CD4-positive, CD25-positive, alpha-beta regulatory T cell (primary cell): ENCODE measurements at places on chromosomes 1 and 21.

GRCh38 chr1:61781151-61781550 lies 38.9 kb downstream of the PATJ start:
- DNase-seq, result no peak

DNA sequence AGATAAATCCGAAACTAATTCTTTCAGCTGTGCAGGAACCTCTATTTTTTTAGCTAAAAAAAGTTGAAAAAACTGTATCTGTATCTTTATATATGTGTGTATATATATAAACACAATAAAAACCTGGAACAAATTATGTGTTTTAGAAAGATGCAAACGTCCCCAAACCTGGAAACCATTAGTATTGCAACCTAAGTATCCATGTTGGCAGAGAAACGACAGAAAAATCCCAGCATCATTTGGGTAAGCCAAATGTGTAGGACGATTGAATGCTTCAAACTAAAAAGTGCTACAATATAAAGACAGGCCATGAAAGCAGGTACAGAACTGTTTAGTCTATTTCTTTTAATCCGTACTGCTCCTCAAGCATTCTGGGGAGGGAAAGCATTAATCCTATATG lies 87.9 kb downstream of the AHCTF1 start:
- no peak for DNase-seq

- no peak for DNase-seq
Measured at GRCh38 chr21:36065497-36066036, 4.3 kb upstream of the CBR1 start.

DNA sequence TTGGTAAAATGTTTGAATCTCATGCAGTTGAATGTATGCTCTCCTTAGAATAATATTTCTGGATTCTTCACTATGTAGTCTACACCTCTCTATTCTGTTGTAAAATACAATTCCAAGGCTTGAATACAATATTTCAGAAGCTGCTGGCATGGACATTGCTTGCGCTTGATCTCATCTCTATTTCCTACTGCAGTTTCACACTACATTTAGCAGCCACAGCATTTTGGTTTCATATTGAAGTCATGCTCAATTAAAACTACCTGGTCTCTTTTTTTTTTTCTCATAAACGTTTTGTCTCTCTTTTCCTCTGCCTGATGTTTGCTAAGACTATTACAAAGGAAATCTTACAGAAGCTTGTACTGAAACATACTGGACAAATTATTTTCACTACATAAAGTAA lies 631.0 kb upstream of the TMPRSS15 start:
- no peak for DNase-seq

DNA sequence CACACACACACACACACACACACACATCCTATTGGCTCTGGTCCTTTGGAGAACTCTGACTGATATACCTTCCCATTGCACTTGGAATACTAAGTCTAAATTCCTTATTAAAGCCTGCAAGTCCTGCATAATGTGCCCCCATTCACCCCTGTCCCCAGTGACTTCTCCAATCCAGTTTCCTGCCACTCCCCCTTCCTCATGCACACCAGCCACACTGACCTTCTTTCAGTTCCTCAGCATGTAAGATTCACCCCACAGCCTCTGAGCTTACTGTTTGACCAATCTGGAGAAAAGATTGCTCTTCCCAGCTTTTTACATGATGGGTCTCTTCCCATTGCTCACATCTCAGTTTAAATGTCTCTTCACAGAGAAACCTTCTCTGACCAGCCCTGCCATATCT lies 146.6 kb downstream of the TBX15 start:
- DNase-seq, result no peak

DNA sequence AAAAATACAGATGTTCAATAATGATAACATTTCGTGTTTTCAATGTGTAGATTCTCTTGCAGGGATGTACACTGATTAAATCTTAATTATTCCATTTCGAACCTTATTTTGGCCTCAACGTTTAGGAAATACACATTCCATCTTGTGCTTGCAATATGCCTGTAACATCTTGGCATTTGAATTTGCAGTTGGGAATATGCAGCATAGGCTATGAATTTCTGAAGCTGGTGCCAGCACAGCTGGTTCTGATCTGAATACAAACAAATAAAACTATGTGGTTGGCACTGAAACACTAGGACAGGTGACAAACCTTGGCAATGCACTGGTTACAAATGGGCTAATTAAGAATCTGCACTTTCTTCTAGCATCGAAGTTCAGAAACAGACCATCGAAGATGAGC lies 108.4 kb downstream of the ERG start:
- DNase-seq, result no peak

DNA sequence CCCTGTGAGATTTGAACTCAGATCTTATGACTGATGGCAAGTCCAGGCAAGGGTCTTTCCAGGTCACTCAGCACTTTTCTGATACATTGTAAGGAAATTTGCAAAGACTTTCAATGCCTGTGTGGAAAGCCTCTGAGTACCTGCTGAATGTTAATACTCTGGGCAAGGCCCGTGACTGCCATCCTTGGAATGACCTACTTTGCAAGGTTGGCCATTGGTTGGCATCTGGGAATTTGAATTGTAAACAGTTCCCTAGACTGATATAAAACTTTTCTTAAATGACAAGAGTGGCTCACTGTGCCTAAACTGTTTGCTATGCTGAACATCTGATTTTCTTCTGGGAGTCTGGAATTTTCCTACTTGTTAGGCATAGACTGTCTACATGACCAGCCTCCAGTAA lies 57.1 kb downstream of the CD2 start:
- DNase-seq, result no peak

DNA sequence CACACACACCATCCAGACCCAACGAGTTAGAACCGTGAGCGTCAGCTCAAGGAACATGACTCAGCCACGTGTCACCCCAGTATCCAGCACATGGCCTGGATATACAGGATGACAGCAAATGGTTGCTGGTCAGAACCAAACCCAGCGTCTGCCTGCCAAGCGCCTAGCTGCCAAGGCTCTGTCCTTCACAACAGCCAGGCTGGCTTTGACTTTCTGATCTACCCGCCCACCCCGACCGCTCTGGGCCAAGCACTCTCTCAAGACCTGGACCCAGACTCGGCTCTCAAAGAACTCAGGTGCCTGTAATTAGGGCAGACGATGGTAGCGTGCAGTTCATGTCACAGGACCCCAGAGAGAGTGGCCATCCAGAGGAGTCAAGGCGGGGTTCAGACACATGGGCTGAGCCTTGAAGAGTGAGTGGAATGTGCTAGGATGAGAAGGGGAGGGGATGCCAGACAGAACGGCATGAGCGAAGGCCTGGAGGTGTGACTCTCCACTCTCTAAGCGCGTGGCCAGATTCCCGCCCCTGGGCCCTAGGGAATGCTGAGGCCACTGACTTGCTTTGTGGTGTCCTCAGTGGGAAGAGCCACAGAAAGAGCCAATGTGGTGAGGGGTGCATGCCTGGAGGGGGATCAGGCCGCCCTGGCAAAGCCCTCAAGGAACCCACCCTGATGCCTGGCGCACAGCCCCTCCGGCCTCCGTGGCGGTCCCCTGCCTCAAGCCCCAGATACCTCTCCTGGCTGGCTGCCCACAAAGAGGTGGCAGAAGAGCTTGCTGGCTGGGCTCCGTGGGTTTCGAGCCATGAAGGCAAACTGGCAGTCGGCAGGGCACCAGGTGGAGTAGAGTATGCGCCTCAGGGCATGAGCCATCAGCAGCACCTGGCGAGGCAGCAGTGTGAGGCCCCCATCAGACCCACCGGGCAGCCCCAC lies 7.0 kb downstream of the SH2D5 start:
- no peak for DNase-seq

GRCh38 chr1:210413951-210414350 lies 85.2 kb downstream of the HHAT start:
- no peak for DNase-seq
